ENCODE measurements at places on chromosomes 4 and X.

DNA sequence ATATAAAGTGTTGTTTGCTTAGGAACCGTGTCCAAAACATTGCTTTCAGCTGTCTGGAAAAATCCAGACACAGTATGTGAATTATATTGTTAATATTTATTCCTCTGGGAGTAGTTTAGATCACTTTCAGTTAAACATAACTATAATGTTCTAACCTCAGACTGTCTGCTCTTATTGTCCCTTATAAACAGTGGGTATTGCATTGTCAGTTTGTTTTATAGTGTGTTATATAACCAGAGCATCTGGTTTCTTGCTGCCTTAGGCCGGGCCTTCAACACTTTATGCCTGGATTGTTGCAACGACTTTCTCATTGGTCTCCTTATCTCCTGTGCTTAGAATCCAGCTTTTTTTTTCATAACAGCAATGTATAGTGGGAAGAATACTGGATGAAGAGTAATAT, 26.4 kb downstream of the ATG4A start:
- no peak for DNase-seq

DNA sequence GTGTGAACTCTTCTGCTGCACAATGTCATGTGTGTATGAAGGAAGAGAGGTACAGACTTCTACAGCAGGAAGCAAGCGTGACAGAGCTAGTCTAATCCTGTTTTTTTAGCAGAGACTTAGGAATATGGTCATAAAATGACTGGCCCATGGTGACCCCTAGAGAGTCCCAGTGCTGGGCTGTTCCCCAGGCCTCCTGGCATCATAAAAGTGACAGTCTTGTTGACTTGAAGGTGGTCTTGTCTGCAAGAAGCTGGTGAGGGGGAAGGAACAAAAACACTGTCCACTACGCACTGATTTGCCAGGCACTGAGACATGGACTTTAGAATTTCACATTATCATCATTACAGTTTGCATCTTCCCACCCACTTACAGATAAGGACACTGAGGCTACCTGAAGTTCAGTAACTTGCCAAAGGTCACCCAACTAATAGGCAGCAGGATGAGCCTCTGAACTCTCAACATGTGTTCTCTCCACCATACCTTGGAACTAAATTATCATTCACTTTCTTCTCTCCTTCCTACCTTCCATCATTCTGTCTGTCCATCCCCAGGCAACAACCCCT, 63.0 kb downstream of the HADH start:
- no peak for DNase-seq

GRCh38 chr4:184776821-184777220, 42.9 kb upstream of the CENPU start:
- DNase-seq, result no peak

GRCh38 chrX:22652596-22652995, 347.2 kb upstream of the DDX53 start:
- DNase-seq, result no peak

GRCh38 chr4:26319949-26320537, 771 bp upstream of the RBPJ start:
- DNase-seq, result peak; percentile 38

DNA sequence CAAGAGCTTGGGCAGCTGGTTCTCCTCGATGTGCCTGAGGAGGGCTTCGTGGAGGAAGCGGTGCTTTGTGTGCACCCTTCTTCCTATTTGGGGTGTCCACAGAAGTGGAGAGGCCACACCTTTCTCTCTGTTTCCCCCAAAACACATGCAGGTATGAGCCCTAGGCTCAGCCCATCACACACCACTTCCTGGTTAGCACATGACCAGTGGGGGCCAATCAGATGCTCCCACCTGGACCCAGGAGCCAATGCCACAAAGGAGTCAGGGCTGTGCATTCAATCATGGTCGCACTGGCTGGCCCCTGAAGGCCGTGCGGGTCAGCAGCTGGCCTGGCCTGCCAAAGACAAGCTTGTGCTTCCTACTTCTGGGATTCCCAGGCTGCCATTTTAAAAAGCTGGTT, 51.4 kb downstream of the PPP2R2C start:
- no peak for DNase-seq

- DNase-seq, result no peak
Observed at GRCh38 chrX:154441984-154442707, 1.8 kb upstream of the FAM50A start.

- DNase-seq, result peak; percentile 32
Observed at GRCh38 chr4:186587416-186588018, 32.1 kb upstream of the MTNR1A start.

Data from GM12891 (cell line).